ENCODE measurements at places on chromosomes 12 and 14. TPM values are rescaled to one million over a fixed set of nuclear protein-coding genes. Genes with fewer than 3 reads are reported as not detected.

Gene JAG2
- total RNA-seq: 2.1 TPM

Gene PRICKLE1
- total RNA-seq: 3.0 TPM

Gene DHH
- total RNA-seq: under 0.01 TPM

Gene POU6F1
- total RNA-seq: 1.3 TPM

Gene KLRK1
- total RNA-seq: not detected

Data from aortic smooth muscle cell (primary cell).